Mesendoderm (in vitro differentiated cells): ENCODE measurements at places on chromosomes 4 and X.

DNA sequence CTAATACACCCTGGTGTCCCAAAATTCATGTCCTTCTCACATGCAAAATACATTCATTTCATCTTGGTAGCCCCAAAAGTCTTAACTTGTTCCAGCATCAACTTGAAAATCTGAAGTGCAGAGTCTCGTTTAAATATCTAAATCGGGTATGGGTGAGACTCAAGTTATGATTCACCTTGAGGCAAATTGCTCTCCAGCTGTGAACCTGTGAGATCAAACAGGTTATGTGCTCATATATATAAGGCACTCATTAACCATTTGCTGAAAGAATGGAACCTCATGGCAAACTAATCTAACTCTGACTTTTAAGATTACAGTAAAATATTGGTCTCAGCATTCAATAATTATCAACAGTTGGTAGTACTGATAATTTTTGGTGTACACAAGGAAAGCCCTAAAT is 55.5 kb downstream of the PDLIM5 start:
- DNase-seq = no peak

DNA sequence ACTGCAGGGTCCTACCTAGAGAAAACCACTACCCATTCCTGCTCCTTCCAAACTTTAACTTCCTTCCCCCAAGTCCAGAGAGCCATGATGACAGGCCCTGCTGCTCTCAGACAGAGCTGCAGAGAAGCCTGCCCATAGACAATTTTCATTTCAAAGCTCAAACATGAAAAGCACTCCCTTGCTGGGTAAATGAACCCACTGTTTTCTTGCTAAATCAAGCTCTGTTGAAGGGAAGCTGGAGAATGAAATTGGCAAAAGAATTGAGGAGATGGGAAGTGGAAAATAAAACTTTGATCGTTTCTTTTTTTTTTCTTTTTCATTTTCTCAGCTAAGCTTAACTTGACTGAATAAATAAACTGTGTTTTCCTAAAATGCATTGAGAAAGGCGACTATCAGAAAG is 331.1 kb upstream of the CPEB2 start:
- no peak for DNase-seq

DNA sequence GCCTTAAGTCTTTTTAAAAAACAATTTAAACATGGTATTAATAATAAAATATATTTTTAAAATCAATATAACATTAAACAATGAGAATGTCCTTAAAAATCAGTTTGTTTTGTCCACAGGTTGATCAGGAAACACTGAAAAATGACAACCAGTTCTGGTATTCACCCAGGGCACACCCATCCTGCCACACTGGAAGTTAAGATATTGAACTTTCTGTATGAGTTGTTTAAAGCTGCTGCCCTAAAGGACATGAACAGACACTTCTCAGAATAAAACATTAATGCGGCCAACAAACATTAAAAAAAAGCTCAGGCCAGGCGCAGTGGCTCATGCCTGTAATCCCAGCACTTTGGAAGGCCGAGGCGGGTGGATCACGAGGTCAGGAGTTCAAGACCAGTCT is 15.0 kb upstream of the HOPX start:
- DNase-seq = no peak

DNA sequence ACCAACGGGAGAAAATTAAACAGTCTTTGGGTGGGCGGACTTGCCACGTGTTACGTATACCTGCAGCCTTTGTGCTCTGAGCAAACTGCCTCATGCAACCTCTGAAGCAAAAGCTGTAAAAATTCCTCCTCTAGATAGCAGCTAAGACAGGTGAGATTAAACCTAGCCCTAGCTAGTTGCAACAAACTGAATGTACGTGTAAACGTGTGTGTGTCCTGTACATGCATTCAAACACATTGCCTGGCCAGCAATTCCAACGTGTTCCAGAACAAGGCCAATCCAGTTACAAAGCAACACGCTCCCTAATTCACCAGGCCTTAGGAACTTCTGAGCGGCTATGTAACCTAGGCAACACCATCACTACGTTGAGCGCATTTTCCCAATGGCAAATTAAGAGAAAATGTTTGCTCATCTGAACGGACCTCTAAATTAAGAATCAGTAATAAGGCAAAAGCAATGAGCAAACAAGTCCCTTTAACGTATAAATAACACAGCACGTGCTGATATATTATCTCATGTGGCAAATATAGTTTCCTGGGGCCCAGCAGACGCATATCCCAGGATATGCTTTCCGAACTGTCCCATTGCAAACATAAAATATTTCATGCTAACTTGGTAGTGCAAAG is 792 bp downstream of the PPID start:
- peak; percentile 73 for DNase-seq

- no peak for DNase-seq
Observed at GRCh38 chr4:181971411-181971810, 271.8 kb upstream of the TENM3 start.

DNA sequence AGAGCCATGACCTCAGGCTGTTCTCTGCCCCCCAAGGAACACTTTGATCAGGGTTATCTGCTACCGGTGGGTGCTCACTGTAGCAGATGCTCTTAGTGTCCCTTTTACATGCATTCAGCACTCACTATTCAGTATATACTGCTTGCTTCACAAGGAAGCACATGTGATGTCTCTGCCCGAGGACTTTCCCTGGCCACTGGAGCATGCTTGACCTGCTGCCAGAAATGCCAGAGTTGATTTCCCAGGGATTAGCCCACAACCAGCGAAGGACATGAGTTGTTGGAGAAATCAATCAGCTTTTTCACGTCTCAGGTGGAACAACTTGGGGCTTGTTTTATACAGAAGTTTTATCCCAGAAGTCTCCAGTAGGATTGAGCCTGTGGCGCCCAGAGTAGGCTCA is 51.2 kb upstream of the RPS6KA3 start:
- no peak for DNase-seq

DNA sequence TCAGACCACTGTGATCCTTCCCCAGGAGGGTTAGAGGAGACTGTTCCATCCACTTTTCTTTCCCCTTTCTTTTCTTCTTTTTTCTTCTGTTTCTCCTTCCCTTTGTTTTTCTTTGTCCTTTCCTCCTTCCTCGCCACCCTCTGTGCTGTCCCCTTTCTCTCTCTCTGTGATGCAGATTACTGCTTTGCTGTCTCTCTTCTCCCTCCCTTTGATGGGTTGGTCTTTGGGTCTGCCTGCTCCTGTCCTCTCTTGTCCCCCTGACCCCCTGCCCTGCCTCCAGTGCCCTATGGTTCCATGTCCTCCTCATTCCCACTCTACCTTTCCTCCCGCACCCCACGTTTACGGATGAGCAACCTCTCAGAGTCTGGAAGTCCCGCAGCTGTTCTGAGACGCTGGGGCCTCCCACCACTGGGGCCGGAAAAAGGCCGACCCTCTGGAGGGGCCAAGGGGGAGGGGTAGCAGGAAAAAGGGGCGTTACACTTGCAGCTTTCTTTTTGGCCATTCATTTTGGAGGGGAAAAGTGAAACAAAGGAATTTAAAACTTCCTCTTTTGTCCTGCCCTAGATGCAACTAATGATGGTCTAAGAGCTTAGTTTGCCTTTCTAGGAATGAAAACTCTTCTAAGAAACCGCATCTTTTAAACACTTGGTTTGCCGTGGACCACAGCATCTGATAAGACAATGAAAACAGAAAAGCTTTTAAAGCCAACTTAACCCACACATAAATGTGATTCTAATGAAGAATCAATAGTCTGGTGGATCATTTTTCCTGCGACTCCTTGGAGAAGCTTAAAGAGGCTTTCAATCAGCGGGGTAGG is 24.5 kb upstream of the TSR2 start:
- DNase-seq = peak; percentile 4

GRCh38 chrX:153719238-153719637 is 4.9 kb downstream of the BCAP31 start:
- DNase-seq = no peak

DNA sequence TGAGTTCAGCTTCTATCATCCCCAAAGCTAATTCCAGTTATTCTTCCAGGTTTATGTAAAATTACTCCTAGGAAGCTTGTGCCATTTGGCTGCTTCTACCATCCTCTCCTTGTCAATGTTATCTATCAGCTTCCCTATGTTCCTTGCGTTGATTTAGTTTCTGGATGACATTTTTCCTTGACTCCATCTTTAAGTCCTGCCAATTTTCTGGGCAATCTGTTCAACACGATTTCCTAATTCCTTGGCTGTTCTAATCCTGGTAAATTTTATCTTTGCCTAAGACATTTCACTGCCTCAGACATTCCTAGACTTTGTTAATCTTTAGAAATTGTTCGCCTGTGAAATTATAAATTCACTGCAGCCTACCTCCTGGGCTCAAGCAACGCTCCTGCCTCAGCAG is 125.1 kb downstream of the PDS5A start:
- no peak for DNase-seq

GRCh38 chr4:159177265-159178150 is 74.6 kb downstream of the RAPGEF2 start:
- DNase-seq = no peak
